GM12864 (cell line): ENCODE measurements at places on chromosomes 5 and 9.
A peak's percentile ranks its signal among the peaks of the same experiment; 100 is the strongest.

DNA sequence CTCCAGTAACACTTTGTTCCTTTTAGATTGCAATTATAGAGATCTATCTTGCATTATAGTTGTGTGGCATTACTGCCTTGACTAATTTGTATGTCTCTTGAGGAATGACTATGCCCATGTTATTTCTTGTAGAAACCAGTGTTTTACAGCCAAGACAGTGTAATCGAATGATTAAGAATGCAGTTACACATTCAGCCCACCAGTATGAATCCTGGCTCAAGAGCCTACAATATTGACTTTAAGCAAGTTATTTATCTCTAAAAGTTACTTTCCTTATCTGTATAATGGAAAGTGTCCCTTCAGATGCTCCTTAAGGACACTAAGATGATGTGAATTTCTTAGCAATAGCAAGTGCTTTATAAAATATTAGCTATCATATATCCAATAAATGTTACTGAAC lies 9.7 kb upstream of the SNX24 start:
- DNase-seq: no peak

GRCh38 chr5:140228364-140228837 lies 53.4 kb downstream of the CYSTM1 start:
- no peak for DNase-seq

DNA sequence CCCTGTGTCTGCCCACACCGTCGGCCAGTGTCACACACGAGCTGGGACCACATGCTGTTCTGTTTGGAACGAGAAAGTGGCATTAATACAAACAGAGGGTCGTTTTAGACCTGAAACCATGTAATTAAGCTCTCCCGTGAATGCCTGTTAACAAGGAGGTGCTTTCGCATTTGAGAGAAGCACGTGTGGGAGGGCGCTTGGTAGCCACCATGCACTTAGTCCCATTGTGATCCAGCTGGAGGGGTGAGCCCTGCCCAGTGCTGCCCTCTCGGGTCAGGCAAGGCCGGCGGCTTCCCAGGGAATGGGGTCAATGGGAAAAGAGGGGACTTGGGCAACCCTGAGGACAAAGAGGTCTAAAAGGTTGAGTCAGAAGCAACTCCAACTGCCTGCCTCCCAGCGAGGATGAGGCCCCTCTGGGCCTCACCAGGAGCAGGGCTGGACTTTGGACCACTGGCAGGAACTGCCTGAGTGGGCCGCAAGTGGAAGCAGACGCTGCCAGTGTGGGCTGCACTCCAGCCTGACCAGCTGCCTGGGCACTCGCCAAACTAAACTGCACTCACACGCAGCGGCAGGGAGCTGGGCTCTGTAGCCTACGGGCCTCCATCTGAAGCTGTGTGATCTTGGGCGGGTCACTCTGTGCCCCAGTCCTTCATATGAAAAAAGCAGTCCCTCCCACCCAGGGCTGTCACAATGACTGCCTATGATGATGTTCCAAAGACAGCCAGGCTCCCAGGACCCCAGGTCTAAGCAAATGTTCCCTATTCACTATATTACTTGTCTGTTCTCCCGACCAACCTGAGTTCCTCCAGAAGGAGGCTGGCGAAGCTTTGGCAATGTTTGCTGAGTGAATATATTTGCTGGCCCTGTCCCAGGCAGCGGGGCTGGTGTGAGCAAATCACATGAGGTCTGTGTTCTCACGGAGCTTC lies 195.7 kb downstream of the CDK5RAP2 start:
- DNase-seq: no peak

DNA sequence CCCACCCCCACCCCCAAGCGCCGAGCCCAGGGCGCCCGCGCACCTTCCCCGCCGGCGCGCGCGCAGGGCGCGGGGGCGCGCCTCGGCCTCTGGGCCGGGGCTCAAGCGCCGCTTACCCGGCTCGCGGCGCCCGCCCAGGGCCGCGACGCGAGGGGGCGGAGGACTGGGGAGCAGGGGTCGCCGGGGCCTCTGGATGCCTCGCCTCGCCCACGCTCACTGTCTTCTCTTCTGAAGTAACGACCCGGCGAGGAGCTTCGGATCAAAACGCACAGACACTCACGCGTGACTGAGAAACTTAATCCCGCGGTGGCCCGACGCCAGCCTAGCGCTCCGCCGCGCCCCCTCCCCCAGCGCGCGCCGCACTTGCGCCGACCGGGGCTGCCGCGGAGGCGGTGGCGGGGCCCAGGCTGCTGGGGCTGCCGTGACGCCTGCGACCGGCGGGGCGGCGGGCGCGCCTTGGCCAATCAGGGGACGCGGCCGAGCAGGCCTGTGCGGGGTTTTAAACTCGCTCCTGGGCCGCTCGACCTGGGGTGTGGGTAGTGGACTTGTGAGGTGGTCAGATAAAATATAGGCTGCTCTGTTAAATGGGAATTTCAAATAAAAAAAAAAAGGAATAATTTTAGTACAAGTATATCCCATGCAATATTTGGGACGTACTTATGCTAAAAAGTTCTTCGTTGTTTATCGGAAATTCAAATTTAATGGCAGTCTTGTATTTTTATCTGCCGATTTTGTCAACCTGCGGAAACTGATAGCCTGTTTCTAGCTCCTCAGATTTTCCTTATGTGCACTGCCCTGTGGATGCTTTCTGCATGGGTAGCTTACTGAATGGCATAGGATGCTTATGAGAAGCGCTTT lies at the start of gene MPDZ:
Gene MPDZ (minus strand): TSS at position 409 of the 858 bp plus-strand sequence. CDS start 29,377 bp downstream, outside the sequence.
- DNase-seq: no peak

GRCh38 chr5:164578401-164578800 lies 1073.0 kb downstream of the MAT2B start:
- no peak for DNase-seq

- no peak for DNase-seq
Measured at GRCh38 chr9:3868012-3868411, 342.2 kb upstream of the RFX3 start.

GRCh38 chr5:75152860-75153259 lies 83.8 kb downstream of the ANKRD31 start:
- DNase-seq: no peak

DNA sequence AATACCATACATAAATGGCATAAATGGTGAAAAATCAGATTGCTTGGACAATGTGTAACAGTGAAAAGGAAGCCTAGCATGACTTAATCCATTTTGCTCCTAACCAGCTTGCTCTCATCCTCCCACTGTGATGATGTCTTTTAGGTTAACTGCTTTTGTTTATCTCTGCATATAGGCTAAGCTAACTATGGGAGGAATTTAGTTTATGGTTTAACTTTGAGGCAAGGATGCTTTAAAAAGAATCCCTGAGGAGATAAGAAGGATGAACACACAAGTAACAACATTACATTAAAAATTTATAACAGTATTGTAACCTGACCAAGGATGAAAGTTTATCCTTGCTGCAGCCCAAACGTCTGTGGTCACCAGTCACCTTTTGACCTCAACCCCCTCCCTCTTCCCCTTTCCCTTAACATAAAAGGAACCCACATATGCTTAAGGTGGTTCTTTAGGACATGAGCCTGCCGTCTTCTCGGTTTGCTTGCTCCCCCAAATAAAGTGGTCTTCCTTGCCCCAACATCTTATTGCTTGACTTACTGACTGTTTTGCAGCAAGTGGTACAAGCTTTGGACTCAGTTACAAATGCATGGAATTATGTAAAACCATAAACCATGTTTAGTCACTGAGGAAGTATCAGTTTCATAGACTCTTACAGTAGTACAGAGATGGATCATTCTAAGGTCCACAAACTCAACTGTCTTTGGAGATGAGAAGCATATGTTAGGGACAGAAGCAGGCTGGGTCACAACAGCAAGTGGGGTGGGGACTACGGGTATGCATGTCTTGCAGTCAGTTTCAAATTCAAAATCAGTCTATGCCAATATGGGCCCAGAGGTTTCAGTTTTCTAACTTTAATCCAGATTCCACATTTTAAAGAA lies 31.3 kb downstream of the AGXT2 start:
- no peak for DNase-seq

DNA sequence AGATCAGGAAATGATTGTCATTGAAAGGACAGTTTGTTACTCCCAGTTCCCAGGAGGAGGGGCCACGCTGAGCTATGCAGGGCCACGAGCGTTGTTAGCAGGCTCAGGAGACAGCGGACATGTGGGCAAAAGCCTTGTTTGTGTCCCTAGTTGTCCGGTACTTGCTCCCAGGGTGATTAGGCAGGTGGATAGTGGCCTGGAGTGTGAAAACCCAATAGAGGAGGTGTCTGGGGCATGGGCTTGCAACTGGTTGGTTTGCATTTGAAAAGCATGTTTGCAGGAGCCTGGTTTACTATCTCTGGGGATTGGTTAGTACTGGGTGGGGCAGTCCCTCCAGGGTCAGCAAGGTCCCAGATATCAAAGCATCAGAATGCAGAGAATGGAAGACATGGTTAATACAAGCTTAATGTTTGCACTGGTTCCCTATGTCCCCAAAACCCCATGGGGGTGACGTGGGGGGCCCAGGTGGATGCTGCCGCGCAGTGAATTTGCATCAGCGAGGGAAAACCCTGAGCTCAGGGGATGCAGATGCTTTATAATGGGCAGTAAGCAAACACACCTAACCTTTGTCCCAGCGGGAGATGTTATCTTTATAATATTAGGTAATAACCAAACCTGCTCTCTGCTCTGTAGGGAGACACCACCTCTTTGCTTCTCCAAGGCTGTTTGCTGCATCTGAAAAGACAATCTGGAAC lies 39.7 kb downstream of the ROPN1L start:
- no peak for DNase-seq

DNA sequence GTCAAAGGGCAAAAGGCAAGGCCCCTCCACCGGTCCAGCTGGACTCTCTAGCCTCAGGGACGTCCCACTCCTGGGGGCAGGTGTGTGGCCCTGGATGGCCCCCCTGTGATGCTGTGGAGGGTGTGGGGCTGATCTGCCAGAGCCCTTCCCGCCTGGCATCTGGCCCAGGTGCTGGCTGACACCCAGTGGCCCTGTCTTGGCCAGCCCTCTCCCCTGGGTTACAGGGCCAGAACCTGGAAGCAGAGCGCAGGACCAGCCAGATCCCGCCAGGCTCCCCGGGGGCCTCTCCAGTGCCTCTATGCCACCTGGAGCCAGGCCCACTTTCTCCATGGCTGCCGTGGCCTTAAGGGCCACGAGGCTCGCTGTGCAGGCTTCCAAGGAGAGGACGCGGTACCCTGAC lies 22.9 kb upstream of the SPATA31E1 start:
- DNase-seq: no peak

- DNase-seq: no peak
Measured at GRCh38 chr5:59416451-59416850, 477.1 kb downstream of the PDE4D start.

GRCh38 chr9:19373527-19373926 lies 6.5 kb downstream of the RPS6 start:
- DNase-seq: no peak

DNA sequence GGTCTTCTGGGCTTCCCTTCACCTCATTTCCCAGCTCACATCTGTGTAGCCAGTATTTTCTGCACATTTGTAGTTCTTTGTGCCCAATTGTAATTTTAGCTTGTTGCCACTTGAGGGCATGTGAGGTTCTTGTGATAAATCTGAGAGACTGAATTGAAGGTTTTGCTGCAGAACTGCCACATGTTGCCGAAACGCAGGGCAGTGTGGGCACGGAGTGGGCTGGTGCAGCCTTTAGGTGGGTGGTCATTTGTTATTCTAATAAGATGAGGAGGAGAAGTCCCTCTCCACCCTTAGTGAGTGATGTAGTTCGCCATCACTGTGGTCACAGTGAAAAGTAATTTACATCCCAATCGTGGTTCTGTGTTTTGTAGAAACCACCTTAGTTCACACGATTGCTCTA lies 21.2 kb downstream of the OTULIN start:
- peak; percentile 62 for DNase-seq

DNA sequence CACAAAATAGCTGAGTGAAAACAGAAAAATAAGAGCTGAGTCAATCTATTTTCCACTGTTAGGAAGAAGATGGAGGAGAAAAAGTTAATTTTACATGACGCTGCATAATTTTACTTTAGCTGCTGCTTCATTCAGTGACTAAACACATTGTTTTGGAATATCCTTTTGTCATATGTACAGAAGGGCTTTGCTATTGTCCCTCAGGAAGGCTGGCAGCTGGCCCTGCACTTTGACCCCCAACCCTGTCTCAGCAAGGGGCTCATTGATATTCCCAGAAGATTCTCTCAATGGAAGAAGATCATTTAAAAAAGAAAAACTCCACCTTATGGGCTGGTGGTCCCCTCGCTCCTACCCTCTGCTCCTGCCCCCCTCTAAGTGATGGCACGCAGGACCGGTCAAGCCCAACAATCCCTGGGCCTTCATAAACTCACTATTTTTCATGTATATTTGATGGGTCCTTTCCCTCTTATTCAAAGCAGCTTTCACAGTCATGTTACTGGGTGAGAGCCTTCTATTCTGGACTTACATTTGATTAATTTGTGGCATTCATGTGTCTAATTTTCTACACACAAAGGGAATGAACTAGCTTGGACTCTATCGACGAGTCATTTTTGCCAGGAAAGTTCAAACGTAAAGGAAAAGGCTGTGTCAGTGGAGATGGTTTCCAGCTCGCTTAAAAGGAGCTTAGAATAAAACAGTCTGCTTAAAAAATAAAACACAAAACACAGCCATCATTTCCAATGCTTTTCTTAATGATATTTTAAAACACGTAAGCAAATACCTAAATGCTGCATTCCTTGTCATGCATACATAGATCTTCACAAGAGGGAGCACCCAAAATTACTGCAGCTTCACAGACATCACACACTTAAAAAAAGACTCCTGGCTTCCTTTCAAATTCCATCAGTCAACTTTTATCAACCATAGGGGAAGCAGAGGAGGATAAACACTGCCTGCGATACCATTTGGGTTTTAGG lies 104.7 kb downstream of the EFNA5 start:
- DNase-seq: no peak

- DNase-seq: no peak
Measured at GRCh38 chr9:84947412-84947972, 278.0 kb downstream of the NTRK2 start.

DNA sequence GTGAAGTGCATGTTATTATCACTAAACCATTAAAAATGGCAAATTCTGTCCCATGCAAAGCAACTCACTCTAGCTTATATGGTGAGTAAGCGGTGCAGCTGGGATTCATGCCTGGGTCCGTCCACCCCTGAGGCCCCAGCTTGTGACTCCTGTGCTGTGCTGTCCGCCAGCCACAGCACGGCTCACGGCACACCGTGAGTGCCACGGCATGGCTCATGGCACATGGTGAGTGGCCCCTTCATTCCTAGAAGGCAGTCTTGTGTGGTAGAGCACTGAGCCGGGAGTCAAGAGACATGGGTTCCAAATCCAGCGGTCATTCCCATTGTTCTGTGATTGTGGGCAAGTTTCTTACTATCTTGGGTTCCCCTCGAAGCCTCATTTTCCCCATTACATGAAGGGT lies 18.8 kb downstream of the RGS3 start:
- DNase-seq: no peak

DNA sequence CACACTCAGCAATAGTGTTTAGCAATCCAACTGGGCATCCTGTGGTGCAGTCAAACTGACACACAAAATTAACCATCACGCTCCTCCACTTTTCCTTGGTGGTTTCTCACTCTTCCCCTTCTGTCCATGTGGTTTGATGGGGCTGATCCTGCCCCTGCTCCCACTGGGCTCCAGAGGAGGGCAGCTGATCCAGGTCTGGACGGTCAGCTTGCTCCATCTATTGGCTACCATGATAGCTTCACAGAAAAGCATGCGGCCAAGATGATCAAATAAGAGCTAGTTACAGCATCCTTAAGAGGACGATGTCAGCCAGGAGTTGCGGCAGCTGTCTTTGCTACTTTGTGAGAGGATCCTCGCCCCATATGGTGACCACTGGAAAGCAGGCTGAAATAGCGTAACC lies 29.6 kb upstream of the RANBP17 start:
- DNase-seq: no peak

- DNase-seq: no peak
Measured at GRCh38 chr9:6818292-6818922, 60.6 kb downstream of the KDM4C start.
